ENCODE measurements at places on chromosomes 4 and X.
A peak's percentile ranks its signal among the peaks of the same experiment; 100 is the strongest.

DNA sequence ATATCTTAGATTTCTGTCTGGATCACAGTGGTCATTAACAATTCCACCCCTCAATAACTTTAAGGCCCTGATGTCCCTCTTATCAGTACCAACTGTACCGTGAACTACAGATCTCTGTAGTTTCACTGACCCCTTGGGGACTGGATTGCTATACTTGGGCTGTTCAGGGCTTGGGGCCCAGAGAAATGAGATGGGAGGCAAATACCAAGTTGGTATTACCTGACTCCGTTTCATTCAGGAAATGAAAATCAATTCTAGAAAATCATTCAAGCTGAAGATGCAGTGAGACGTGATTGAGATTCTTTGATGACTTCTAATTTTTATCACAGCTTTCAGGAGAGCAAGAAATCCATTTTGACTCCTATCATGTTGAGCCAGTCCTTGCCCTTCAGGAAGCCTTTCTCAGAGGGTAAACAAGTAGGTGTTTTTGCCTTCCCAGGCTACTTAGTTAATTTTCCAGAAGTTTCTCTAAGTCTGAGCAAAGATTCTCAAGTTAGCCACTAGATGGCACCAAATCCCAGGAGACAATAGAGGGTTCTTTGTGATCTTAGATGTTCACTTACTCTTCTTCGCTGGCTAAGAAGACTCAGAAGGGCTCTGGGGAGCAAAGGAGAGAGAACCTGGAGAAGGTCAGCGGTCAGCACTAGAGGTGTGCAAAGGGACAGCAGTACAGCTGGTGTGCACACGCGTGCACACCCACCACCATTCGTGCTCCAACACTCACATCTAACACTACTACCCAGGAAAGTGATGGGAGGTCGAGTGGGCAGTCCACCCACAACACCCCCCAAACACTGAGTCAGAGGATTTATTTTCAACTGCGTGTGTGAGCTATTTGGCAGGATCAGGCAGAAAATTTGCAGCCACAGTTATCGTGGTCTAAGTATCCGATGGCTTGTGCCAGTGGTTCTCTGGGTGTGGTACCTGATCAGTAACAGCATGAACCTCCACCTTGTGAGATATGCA is 7.4 kb downstream of the HNRNPH2 start:
- DNase-seq, result peak; percentile 27

- DNase-seq, result no peak
Measured at GRCh38 chrX:27276751-27277150, 186.4 kb downstream of the PPP4R3C start.

GRCh38 chrX:18951032-18951431 is 32.9 kb downstream of the PHKA2 start:
- DNase-seq, result no peak

- DNase-seq, result no peak
Measured at GRCh38 chr4:183607894-183608293, 51.1 kb downstream of the RWDD4 start.

DNA sequence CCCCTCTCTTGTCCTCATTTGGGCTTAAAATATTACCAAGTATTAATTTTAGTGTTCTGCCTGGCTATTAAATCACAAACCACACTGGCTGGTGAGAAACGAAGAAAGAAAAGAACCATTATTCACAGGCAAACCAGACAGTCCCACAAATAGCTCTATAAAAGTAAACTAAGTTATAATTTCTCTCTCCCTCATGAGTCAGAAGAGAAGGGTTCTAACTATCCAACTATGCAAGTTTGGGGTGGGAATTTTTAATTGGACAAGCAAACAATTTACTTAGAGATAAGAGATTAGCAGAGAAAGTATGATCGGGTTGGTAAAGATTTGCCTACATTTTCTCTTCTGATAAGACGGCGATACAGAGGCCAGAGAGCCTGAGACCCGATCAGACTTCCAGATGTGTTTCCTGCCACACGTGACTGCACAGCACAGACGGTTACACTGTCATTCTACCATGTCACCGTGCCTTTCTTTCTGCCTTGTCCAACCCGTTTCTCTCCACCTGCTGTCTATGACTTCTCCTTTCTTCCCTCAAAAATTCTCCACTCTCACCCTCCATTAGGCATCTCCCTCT is 52.3 kb downstream of the MEPE start:
- no peak for DNase-seq

GRCh38 chrX:42385730-42386129 is 392.2 kb downstream of the PPP1R2C start:
- DNase-seq, result no peak

DNA sequence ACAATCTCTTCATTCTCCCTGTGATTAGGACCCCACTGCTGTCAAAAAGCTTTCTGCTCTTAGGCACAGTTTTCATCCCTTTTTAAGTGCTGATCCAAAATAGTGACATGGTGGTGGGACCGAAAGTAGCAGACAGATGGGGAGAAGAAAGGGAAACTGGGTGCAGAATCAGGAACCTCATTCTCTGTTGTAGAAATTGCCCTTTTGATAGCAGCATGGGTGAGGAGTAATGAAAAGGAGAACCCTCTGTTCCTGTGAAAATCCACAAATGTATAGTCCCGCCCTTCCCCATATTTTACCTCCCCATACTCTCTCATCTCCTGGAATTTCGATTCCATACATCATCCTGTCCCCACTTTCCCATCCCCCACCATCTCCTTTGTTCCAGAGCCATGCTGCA is 126.5 kb downstream of the STIM2 start:
- DNase-seq, result no peak

DNA sequence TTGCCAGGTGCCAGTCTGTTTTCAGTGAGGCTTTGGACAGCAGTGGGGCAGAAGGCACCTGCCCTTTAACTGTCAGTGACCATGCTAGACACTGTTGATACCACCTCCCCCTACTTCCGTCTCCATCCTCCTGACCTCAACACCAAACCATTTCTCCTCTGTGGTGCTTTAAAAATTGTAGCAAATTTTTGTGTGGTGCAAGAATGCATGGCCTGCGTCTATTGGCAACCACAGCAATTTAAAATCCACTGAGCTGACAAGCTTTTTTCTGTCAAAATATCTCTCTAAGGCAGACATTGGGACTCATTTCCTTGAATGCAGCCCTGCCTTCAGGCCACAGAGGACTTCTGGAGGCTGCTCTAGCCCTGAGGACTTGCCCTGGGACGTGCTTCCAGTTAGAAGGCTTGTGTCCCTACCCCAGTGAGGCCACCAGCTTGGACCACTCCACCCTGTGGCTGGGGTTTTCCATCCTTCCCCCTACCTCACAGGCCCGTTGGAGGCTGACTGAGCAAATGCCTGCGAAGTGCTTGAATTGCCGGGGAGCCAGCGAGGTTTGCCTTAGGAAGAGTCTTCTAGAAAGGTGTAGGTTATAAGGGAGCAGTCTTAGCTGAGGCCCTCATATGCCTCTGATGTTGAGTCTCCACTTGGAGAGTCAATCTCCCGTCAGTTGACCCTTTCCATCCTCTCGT is 6.9 kb downstream of the PRRG3 start:
- DNase-seq, result no peak

- DNase-seq, result no peak
Measured at GRCh38 chrX:42175843-42176242, 252.5 kb upstream of the CASK start.

- no peak for DNase-seq
Measured at GRCh38 chr4:133102043-133102442, 47.1 kb upstream of the PCDH10 start.

- DNase-seq, result no peak
Measured at GRCh38 chr4:148497258-148497657, 55.0 kb upstream of the NR3C2 start.

GRCh38 chr4:17968721-17969120 is 52.8 kb downstream of the LCORL start:
- no peak for DNase-seq

- peak; percentile 52 for DNase-seq
Measured at GRCh38 chrX:134669378-134670098, 11.3 kb upstream of the PLAC1 start.

DNA sequence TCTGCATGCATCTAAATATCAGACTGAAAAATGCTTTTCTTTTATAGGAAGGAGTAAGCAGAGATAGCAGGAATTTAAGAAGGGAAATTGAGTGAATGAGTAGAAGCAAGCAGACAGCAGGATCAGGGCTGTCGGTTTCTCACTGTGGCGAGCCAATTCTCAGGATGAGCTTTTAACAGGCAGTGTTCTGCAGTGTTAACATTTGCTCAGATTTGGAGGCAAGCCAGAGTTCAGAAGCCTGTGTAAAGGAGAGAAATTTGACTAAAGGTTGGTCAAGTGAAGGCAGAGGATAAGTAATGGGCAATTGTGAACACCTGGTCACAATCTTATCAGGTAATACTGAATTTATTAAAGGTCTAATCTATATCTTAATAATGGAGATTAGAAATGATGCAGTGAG is 133.3 kb upstream of the MAGEB16 start:
- DNase-seq, result peak; percentile 1

GRCh38 chr4:112069110-112069509 is 76.1 kb upstream of the FAM241A start:
- no peak for DNase-seq

DNA sequence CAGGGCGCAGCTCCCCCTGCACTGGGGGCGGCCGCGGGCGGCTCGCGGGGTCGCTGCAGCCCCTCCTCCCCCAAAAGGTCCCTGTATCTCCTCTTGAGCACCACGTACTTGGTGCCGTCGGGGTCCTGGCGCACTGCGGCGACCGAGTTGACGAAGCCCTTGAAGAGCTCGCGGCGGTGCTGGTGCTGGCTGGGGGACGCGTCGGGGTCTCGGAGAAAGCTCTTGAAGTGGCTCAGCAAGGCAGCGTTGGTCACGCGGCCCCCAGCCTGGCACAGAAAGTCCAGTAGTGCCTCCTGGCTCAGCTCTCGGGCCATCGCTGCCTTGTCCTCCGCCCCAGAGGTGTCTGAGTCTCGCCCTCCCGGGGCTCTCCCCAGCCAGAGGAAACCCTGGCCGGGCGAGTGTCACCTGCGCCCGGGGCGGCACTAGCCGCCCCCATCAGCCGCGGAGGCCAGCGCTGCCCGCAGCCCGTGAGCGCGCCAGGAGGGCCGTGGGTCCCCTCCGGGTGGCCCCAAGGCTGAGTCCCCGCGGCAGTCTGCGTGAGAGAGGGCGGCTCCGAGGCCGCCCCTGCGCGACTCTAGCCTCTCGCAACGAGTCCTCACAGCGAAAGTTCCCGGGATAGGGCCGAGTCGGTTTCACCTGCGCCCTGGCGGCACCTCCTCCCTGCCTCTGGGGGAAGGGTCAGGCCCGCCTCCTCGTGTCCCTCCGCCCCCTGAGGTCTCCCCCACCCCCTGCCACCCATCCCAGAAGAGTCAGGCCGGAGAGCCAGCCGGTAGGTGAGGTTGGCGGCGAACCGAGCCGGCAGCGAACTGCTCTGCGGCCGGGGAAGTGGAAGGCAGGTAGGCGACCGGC is at the start of gene SOWAHB:
Gene SOWAHB (minus strand): TSS at position 609 of the 849 bp plus-strand sequence. CDS start 295 bp downstream, at position 314.
- DNase-seq, result peak; percentile 52

- no peak for DNase-seq
Measured at GRCh38 chr4:113147498-113148111, 98.2 kb downstream of the ANK2 start.

DNA sequence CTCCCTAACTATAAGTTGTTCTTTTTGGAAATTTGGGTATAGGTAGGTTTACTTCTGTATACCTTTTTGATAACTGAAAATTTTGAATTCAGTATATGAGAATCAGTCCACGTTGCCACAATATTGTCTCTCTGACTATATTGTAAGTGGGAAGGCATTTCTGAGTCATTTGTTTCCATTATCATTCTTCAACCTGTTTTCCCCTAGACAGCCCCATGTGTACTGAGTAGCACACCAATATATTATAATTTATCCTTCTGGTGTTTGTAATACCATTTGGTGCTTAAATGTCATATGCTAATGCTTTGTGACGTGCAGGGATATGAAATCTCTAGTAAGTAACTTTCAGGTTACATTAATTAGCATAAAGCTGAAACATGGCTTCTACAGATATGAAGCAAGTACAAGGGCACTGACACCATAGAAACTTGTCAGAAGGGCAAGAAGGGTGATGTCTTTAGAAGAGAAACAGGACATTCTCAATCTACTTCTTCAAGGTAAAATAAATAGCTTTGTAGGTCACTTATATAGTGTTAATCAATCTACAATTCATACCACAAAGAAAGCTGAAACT is 27.7 kb downstream of the PAK3 start:
- no peak for DNase-seq

DNA sequence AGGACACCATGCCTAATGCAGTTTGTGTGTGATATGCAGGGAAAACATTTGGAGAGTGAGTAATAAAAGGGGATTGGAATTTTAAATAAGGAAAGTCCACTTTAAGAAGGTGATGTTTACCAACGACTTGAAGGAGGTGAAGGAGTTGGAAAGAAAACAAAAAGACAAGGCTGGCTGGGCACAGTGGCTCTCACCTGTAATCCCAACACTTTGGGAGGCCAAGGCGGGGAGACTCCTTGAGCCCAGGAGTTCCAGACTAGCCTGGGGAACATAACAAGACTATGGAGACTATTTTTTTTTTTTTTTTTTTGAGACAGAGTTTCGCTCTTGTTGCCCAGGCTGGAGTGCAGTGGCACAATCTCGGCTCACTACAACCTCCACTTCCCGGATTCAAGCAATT is 11.0 kb downstream of the NDUFB11 start:
- DNase-seq, result no peak

DNA sequence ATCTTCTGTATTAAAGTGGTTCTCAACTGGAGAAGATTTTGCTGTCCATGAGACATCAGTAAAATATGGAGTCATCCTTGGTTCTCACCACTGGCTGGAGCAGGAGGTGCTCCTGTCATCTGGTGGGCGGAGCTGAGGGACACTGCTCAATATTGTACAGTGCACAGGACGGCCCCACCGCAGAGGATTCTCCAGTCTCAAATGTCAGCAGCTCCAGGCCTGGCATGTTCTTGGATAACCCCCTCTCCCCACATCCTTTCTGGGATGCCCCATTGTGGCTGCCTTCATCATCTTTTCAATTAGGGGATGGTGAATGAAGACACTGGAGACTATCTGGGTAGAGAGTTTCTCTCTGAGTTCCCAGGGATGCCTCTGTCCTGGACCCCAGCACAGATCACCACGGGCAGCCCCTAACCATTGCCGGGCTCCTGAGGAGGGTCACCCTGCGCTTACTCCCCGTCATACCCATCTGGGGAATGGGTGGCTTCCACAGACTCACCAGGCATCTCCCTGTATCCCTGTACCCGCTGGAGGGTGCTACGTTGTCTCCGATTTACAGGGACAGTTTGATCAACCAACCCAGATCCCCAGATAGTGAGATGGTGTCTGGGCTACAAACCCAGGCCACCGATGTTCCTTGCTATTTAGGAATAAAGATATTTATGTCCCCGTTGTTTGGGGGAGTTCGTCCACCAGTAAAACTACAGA is 21.9 kb upstream of the P2RY8 start:
- no peak for DNase-seq

DNA sequence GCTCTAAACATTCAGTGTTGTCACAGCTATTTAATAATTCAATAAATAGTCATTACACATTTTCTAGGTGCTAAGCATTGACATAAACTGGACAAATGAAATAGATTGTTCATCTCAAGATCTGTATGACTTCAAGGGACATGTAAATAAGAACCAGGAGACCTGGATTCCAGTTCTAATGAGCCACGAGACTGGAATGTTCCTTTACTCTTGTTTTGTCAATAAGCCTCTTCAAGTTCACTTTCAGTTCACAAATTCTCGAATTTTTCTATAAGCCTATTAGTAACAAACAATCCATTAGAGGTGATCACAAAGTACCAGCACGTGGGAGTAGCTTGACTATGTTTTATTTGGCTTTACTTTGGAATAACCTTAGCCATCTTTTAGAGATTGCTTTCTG is 514.0 kb upstream of the SMIM31 start:
- no peak for DNase-seq

- peak; percentile 83 for DNase-seq
Measured at GRCh38 chrX:19682712-19683331, 167.5 kb upstream of the MAP3K15 start.
